ENCODE measurements at places on chromosomes 3 and 15.

GRCh38 chr15:63969652-63970421 is 76.4 kb downstream of the DAPK2 start:
- DNase-seq = peak; percentile 20

DNA sequence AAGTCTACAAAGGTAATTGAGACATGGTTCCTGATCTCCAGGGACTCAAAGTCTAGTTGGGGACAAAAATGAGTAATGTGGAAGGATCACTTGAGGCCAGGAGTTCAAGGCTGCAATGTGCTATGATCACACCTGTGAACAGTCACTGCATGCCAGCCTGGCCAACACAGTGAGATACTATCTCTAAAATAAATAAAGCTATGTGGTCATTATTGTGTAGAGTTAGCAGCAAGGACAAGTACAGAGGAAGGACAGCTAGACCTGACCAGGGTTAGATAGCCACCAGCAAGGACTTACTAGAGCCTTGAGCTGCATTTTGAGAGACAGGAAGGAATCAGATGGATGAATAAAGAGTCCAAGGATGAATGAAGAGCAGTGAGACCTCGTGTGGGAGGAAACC is 166.5 kb downstream of the MINAR1 start:
- no peak for DNase-seq

DNA sequence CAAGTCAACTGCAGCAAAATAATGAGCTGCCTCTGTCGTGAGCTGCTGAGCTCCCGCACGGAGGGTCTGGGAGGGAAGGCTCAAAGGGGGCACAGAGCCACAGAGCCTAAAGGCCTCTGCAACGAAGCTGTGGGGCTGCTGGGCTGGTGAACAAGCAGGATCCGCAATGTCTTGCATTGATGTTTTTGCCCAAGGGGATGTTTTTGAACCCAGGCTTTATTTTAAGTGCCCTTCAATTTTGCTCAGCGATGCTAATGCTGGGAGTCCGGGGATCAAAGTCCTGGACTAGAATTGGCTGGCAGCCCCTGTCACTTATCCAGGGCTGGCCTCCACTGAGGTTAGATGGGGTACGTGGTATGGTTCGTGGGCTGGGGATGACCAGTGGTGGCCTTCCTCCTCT is 240.0 kb downstream of the VPS13C start:
- DNase-seq = no peak

DNA sequence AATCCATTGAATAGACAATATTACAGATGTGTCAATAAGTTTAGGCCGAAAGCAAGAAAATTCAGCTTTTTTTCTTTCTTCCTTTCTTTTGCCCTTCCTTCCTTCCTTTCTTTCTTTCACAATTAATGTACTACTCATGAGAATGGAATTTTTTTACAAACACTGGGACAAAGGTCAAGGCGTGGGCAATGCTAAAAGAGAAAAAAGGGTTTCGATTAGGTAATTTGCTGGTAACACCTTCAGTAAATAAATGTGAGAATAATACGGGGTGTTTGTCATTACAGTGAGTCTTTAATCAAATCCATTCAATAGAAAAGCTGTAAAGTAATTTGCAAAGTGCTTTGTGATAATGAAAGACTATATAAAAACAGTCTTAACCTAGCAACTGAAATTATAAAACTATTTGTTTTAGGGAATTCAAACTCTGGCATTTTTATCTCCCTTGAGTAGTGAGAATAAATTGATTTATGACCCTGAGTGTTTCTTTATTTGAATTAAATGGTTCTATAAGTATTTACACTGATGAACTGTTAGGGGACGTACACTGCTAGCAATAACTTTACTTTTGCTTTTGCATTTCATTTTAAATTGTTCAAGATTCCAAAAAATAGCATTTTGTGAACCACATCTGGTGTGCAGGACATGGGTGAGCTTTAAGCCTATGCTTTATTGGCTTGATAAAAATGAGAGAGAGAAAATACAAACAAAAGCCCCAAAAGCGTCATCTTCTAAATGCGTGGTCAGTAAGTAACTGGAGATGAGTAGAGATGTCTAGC is 104.2 kb upstream of the THRB start:
- DNase-seq = peak; percentile 25

DNA sequence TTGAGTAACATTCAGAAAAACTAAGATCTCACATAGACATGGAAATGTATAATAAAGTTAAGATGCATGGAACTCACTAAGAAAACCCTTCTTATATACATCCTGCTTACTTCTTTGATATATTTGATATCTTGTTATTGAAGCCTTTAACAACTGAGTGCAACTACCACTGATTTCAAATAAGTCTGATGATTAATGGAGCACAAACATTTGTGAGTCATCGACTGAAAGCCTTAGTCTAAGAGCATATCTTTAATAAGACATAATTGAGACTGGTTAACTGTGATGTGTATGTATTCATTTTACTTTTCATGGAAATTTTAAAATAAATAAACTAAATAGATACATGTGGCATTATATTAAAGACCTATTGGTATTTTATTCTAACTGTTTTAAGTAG is 740.5 kb downstream of the EPHA3 start:
- no peak for DNase-seq

- no peak for DNase-seq
These were observed 55.5 kb downstream of the MYO1E start for GRCh38 chr15:59317211-59317610.

DNA sequence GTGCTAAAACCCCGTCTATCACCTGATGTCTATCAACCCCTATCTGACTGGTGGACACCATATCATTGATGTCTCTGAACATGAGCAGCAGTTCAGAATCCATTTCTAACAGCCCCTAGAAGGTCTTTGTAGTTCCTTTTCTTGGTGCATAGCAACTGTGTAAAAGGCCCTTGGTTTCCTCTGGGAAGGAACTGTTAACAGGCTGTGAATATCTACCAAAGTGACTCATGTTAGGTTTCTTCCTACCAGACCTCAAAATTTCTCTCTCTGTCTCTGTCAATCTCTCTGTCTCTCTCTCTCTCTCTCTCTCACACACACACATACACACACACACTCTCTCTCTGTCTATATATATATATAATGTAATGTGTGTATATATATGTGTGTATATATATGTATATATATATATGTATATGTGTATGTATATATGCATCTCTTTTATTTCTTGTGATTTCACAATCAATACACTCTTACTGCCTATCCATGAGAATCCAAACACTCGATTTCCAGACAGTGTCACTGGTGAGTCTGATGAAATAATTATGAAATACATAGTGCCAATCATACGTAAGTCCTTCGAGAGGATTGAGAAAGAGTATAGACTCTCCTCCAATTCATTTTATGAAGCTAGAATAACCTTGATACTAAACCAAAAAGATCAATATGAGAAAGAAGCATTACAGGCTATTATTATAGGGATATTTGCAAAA is 335.9 kb upstream of the SLCO3A1 start:
- peak; percentile 21 for DNase-seq

- DNase-seq = peak; percentile 51
These were observed 23.5 kb downstream of the TSEN2 start for GRCh38 chr3:12507591-12508281.

DNA sequence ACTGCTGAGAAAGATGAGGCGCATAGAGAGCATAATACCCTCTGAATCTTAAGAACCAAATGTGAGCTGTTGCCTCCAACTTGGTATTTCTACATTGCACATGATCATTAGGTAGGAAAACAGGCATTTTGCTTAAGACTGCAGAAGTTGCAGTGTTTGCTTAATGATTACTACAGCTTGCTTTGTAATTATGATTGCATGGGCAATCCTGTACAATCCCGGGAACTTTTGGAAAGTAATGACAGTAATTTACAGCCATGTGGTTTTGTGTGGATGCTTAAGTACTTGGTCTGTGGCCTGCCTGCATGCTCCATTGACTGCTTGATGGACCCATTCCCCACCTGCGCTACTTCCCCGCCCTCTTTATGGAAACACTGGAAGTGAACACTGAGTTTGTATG is 301.1 kb downstream of the DIPK2A start:
- no peak for DNase-seq

DNA sequence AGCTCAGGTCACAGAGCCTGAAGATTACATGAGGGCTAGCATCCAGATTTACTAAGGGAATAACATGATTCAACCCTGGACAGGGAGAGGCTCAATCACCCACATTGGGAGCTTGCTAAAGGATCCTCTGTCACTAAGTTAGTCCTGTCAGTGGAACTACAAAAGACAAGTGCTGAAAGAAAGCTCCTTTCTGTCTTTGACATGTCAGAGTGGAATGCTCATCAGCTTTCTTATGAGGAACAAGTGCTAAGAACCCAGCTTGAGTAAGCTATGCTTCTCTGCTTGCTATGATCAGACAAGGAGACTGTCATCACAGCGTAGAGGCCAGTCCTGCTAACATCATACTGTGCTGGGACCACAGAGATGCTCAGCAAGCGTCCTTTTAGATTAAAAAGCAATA is 74.5 kb downstream of the MB21D2 start:
- DNase-seq = no peak

DNA sequence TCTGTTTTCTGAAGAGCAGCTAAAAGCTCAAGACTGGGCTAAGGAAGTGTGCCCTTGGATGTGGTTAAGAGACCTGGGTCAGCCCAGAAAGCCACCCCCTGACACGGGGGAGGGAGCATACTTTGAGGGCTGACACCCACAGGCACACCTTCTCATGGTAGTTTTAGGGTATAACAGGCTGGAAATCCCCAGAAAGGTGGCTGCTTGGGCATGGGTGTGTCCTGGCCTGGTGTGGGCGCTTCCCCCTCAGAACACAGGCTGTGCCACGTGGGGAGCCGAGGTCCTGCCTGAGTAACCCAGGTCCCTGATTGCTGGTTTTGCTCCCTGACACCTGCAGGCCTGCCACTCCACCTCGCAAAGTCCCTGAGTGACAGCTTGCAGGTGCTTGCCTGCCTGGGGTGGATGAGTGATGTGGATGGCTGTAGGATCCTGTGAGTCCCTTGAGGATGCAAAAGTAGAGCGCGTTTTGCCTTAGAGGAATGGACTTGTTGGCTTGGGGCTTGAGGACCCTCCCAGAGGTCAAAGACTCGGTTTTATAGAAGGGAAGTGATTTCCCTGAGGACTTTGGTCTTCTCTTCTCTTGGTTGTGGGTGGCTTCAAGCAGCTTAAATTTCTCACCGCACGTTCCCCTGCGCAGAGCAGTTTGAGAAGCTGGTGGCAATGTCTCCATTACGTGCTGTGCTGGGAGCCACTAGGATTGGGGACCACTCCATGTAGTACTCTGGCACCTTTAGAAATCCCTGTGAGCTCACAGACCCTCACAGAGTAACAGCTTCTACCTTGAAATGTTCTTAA is 94.4 kb downstream of the DNASE1L3 start:
- no peak for DNase-seq

- DNase-seq = no peak
These were observed 2.3 kb downstream of the EOGT start for GRCh38 chr3:69011096-69011730.

- DNase-seq = peak; percentile 81
These were observed 15.6 kb downstream of the TMEM158 start for GRCh38 chr3:45210308-45211041.

DNA sequence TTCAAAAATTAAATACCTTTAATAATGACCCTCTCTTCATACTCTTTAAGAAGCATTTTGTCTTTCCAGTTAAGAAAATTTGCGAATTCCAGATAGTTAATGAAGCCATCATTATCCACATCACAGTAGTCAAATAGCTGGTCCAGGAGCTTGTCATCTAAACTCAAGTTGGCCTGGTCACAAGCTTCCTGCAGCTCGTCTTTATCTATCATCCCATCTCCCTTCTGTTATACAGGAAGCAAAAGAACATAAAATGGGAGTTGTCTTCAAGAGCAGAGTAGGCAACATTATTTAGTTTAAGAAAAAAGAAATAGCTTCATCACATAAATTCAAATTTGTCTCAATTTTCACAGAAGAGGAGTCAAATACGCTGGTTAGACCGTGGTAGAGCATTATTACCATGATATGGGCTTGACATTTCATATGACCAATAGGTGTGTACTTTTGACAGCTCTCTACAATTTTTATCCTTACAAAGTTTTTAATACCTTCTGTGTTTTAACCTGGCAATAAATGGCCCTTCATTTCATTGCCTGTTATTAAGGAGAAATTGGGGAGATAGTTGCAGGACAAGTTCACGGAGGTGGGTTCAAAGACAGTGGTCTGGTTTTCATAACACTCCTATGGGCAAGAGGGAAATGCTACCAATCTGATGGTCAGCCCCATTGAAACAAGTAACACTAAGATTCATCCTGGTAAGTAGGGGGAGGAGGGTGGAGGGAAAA is 45.4 kb downstream of the EFHB start:
- no peak for DNase-seq

DNA sequence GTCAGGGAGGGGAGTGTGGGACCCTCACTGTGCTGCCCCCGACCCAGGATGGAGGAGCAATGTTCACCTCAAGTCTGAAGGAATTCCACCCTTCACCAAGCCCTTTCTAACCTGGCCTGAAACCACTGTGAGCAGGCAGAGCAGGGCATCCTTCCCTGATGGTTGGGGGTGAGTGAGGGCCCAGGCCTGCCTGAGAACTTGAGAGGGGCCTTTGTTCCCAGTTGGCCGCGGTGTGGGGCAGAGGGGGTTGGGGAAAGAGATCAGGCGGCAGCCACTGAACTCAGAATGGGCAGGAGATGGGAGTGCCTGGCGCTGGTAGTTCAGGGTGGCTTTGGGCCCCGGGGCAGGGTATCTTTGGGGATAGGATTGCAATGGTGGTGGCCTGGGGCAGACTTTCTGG is 103.5 kb upstream of the RPL32 start:
- no peak for DNase-seq

- no peak for DNase-seq
These were observed 50.2 kb upstream of the THBS1 start for GRCh38 chr15:39530480-39531342.

DNA sequence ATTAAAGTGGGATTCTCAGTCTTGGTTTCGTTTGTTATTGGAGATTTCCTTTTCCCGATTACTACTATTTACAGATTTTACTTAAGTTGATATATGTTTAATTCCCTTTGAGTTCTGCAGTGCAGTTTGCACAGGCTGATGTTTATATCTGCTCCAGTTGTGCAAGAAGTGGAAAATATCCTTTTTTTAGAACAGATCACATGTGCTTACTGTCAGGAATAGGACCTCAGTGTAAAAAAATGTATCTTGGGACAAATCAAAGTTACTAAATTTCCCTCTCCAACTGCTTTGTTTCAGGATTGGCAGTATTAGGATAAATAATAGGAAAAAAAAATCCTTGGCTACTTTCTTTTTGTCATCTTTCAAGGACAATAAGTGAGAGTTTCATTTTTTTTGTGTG is 6.9 kb downstream of the MITF start:
- no peak for DNase-seq

GRCh38 chr3:126568776-126569342 is 10.1 kb upstream of the C3orf22 start:
- no peak for DNase-seq

GRCh38 chr3:155211266-155211665 is 82.2 kb downstream of the STRIT1 start:
- DNase-seq = no peak
